ENCODE measurements at places on chromosomes 11 and 22.

DNA sequence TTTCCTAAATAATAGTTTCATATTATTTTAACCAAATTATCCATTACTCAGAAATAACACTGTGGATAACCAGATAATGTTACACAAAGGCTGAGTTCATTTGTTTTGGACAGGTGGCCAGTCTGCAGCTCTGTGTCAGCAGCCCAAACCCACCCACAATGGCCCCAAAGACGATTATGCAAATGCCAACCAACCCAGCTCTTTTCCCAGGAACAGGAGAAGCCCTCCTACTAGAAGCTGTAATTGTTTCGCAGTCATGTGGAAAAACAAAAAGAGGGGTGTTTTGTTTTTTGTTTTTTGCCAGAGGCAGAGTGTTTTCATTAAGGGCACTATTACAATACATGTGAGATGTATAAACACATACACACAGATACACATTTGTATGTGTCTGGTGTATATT is 102.1 kb downstream of the FCHSD2 start:
- no peak for DNase-seq

GRCh38 chr22:35401863-35402262 is 1.9 kb downstream of the MCM5 start:
- no peak for DNase-seq

- DNase-seq: no peak
Measured at GRCh38 chr11:110824912-110825620, 112.8 kb upstream of the ARHGAP20 start.

GRCh38 chr22:38017272-38017920 is 33.0 kb upstream of the SOX10 start:
- DNase-seq: peak; percentile 54

DNA sequence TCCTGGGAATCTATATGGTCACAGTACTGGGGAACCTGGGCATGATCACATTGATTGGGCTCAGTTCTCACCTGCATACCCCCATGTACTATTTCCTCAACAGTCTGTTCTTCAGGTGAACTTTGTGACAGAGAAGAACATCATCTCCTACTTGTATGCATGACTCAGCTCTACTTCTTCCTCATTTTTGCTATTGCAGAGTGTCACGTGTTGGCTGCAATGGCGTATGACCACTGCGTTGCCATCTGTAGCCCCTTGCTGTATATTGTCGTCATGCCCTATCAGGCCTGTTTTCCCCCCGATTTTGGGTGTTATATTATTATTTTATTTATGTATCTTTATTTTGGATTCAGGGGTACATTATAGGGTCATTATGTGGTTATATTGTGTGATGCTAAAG is 2.4 kb upstream of the OR8G1 start:
- no peak for DNase-seq

DNA sequence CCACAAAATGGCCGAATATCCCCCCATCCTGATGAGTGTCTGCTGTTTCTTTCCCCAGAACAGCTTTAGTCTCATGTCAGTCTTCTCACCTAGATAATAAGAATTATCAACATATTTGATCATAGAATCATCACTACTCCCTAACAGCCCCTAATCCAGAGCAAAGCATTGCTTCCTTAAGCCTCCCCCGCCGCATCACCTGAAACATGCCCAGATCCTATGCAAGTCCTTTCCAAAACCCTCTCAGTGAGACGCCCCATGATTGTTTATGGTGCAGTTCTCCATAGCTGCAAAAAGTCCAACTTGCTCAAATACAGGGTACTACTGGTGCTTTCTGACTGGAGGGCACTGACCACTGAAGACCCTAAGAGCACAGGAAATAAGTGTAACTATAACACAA is 20.1 kb downstream of the KCNJ1 start:
- no peak for DNase-seq

DNA sequence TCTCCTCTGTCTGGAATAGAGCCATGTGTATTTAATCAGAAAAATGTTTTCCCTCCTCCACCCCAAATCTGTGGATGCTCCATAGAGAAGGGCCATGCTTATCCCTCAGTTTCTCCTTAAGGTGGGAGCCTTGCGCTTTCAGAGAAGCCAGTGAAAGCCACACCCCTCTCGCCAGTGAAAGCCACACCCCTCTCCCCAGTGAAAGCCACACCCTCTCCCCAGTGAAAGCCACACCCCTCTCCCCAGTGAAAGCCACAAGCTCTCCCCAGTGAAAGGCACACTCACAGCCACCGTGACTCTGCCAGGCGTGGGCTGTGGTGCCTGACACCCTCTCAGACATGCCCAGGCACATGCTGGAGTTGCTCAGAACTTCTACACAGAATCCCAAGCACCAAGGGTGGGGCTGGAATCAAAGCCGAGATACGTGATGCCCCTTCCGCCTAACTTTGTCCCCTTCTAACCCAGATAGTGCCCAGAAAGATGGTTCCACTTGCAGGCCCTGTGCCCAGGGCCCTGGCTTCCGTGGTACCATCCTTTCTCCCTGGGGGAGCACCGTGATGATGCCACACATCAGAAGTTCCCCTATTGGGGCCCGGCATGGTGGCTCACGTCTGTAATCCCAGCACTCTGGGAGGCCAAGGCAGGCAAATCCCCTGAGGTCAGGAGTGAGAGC is 16.5 kb upstream of the PRR5 start:
- no peak for DNase-seq

DNA sequence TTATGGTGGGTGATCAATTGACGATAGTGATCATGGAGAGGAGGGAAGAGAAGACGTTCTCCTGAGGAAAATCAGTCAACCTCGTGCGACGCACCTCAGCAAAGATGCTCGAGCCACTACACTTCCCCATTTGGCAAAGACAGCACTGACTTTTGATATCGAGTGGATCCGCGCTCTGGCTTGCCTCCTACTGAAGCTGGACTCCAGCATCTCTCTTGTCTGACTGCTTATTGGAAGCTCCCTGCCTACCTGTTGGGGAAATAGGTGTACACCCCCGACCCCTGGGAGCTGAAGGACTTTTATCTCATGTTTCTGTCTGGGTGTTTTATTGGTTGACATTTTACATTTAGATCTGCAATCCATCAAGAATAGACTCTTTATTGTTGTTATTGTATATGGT is 476.8 kb upstream of the B3GAT1 start:
- DNase-seq: no peak

GRCh38 chr11:9573775-9574621 is 528 bp downstream of the WEE1 start:
- no peak for DNase-seq

DNA sequence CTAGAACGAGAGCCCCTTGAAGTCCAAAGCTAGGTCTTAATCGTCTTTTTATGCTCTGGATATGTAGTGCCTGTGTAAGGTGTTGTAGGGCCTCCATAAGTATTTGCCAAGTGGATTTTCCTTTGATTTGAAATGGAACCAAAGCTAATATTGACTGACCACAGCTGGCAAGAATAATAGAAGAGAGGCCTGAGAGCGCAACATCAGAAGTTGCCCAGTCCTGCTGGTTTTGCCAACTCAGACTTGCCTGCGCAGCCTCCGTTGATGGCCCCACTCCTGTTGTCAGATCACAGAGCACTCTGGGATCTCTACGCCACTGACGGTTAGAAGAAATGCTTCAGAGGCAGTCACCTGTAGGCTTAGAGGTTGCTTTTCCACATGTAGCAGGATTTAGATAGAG is 251.2 kb downstream of the TENM4 start:
- no peak for DNase-seq

- DNase-seq: no peak
Measured at GRCh38 chr11:65634109-65634436, 3.8 kb upstream of the SIPA1 start.

DNA sequence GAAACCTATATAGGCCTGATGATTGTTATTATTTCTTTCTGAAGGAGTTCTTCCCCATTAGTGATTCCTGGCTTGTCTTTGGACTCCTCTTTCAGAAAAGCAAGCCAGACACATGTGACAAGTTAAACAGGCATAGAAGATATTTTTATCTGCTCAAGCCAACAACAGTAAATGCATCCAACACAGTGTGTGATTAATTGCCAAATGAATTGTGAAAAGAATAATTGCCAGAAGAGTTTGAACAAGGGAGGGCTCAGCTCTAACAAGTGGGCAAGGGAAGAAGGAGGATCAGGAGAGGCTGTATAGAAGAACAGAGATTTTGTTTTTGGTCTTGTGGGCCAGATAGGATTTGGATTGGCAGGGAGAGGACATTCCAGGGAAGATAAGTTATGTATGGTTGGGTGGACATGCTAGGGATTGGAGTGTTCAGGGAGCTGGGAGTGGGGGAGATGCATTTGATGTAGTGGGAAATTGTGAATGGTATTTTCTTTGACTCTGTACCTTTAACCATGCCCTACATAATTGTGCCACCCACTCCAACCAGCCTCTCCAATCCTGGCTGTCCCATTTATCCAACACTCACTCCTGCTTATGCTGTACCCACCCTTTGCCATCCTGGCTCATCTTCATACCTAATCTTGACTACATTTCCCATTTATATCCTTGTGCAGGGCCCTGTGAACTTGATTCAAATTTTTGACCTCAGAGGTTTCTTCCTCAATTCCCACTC is 172.8 kb downstream of the RRAS2 start:
- no peak for DNase-seq

DNA sequence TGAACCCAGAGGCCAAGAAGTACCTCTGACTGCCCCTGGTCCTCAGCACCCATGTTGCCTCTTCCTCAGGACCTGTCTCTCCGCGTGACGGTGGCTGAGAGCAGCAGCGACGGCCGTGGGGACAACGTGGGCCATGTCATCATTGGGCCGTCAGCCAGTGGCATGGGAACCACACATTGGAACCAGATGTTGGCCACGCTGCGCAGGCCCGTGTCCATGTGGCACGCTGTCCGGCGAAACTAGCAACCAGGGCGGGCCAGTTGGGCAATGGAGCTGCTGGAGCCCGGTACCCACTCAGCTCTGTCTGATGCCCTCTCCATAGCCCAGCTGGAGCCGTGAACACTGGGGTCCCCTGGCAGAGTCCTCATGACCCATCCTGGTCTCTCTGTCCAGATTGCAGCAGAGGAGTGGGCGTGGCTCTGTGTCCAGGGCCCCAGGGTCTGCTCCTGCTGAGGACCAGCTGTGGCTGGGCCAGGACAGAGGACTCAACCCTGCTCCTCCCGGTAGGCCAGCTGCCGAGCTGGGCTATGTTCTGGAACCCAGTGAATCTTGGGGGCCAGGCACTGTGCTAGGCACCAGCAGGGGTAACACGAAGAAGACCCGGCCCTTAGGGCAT is 8.0 kb upstream of the RHOD start:
- DNase-seq: no peak

DNA sequence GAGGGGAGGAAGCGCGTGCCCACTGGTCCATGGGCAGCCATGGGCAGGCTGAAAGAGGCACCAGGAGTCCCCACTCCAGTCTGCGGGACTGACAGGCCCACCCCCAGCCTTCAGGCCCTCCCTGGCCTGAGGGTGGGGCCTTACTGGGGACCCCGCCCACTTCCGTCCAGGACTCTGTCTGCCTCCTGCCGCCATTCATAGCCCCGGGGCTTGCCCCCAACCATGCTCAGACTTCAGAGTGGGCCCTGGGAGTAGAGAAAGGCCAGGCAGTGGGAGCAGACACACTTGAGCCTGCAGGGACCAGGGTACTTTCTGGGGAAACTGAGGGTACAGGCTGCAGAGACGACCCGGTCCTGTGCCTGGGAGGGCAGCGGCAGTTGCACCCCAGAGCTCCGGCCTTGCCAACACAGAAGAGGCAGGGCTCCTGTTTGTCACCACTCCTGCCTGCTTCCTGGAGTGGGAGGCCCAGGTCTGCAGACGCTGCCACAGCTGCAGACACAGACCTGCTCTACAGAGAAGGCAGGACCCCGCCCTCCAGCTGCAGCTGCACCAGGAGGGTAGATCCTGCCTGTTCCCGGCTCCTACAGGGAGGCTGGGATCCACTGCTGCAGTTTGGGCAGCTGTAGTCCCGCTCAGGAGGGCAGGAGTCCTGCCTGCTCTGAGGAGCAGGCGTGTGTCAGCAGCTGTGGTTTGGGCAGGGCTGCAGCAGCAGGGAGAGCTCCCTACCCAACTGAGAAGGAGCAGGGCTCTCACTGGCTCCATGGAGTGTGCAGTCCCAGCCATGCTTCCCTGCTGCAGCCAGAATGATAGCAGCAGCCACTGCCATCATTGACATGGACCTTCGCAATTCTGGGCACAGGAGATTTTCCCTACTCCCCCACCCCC is 387.9 kb upstream of the ANO3 start:
- DNase-seq: no peak

DNA sequence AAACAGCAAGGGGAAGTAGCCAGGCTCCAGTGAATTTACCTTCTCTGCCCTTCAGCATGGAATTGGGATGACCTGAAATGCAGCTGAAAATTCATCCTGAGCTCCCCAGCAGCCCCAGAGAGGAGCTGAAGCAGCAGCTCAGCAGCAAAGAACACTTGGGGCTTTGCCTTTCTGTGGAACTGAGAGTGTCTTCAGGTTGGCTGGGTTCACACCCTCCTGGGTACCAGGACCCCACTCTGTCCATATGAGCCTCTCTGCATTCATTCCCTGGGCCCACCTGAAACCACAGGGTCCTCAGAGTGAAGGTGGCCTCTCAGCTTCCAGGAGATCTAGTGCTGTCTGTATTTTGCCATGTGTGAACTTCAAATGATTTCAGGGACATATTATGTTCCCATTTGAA is 429.2 kb downstream of the MN1 start:
- DNase-seq: no peak

All from retinal pigment epithelial cell (primary cell).